Naive thymus-derived CD4-positive, alpha-beta T cell (primary cell): ENCODE measurements at places on chromosomes 4 and X.

GRCh38 chr4:109214622-109215301 is 87.7 kb downstream of the COL25A1 start:
- no peak for DNase-seq

GRCh38 chrX:107970073-107970472 is 12.1 kb downstream of the TEX13B start:
- no peak for DNase-seq

GRCh38 chr4:70721747-70722146 is at the start of gene RUFY3:
RUFY3 (plus strand) TSS chr4:70721964; CDS start chr4:70722574, 610 bp downstream.
- no peak for DNase-seq

DNA sequence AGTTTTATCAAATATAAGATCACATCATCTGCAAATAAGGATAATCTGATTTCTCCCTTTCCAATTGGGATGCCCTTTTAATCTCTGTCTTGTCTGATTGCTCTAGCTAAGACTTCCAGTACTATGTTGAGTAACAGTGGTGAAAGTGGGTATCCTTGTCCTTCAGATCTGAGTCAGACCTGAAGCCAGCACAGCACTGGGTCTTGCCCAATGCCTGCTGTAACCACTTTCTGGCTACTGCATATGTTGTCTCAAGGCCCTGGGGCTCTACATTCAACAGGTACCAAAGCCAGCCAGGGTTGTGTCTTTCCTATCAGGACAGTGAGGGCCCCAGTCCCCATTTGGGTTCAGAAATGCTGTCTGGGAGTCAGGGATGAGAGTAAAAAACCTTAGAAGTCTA is 90.3 kb downstream of the CYSLTR1 start:
- DNase-seq, result no peak

DNA sequence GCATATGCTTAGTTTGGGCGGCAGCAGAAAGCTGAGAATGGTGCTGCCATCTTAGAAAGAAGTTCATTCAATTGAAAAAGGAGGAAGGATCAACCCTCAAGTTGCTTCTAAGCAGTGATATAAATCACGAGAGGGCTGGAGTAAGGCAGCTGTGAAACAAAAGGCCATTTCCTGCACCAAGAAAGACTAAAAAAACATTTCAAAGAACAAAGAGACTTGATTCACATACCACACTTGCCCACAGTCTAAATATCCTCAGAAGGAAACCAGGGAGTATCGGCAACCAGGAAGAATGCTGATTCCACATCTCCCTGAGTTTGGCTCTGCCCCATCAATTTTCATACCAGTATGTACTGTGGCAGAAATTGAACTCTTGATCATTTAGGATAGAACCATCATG is 240.1 kb downstream of the OPHN1 start:
- no peak for DNase-seq

GRCh38 chrX:37871626-37872302 is 24.4 kb upstream of the DYNLT3 start:
- DNase-seq, result no peak

DNA sequence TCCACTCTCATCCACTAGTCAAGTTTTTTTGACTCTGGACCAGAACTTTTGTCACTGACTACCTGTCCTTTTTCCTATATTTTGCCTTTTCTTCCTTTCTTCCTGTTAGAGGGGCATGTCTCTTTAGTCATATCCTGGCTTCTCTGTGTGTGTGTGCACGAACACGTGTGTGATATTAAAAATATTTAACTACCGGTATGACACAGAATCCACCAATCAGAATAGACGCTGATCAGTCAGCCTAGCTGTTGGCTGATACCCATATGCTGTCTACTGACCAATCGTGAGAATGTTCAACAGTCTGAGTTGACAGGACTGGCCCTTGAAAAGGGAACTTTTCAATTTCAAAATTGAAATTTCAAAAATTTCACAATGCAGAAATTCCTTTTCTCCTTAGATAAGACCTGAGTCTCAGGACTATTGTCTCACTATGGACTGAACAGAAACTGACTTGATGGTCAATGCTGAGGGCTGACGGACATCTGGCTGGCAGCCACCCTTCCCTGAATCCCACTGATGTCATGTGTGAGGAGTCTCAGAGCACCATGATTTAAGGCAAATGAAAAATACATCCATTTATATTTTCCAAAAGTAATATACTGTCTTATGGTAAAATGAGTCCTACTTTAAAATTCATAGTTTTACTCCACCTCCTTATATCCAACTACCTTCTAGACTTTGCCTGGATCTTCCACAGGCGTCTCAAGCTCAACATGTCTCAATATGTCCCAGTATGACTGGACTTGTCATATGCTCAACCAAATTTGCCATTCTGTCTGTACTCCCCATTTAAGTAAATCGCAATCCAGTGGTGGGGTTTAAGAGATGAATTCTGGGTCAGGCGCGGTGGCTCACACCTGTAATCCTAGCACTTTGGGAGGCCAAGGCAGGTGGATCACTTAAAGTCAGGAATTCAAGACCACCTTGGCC is 78.0 kb downstream of the CHRNA9 start:
- no peak for DNase-seq

DNA sequence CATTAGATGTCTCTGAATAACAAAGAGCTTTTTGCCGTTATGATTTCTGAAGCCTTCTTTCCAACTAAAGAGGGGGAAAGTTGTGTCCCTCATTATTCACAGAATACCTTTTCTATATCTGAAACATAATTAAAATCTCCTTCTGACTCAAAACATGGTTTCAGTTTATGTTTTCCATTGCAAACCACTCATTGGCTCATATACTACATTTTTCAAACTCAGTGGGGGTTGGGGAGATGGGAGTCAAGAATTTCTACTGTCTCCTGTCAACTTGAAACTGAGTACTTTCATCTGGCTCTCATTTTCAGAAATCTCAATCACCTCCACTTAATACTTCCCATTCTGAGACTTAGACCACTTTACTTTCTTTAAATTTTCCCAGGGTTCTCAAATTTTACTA is 1839.5 kb upstream of the PCDH10 start:
- DNase-seq, result no peak

- no peak for DNase-seq
Measured at GRCh38 chr4:140234697-140235060, 80.7 kb upstream of the MAML3 start.

DNA sequence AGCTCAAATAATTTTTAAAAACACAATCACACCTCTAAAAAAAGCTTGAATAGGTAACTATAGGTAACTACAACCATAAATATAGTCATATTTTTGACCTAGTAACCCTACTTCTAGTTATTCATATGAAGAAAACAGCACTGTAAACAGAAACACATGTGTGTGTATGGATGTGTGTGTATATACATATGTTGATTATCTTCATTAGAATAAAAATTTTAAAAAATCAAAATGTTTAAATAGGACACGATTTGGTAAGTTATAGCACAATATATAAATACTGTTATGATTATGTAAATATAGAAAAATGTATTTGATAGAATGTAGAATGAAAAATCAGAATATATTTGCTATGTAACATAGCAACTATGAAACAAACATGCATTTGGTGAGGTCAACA is 258.1 kb upstream of the GK2 start:
- no peak for DNase-seq
